Naive B cell (primary cell): ENCODE measurements at places on chromosomes 16 and 17.
A peak's percentile ranks its signal among the peaks of the same experiment; 100 is the strongest.

DNA sequence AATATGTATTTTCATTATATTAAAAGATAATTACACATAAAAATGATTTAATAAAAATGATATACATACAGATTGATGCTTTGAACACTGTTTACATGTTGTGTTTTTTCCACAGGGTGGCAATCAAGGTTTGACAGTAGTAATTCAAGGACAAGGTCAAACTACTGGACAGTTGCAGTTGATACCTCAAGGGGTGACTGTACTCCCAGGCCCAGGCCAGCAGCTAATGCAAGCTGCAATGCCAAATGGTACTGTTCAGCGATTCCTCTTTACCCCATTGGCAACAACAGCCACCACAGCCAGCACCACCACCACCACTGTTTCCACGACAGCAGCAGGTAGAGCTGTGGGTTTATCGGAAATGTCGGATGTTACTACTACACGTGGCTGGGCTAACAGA lies 52.2 kb downstream of the C17orf58 start:
- DNase-seq, result no peak

DNA sequence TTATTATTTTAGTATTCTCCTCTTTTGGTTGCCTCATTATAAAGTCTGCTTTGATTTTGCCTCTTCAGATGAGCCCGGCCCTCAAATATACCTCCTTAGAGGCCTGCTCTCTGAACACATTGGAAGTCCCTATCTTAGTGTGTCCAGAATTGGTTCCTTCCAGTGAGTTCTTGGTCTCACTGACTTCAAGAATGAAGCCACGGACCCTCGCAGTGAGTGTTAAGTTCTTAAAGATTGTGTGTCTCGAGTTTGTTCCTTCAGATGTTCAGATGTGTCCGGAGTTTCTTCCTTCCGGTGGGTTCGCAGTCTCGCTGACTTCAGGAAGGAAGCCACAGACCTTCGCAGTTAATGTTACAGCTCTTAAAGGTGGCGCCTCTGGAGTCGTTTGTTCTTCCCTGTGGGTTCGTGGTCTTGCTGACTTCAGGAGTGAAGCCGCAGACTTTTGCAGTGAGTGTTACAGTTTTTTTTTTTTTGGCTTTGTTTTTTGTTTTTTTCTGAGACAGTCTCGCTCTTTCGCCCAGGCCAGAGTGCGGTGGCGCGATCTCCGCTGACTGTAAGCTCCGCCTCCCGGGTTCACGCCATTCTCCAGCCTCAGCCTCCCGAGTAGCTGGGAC lies 45.8 kb upstream of the NOS2 start:
- DNase-seq, result no peak

DNA sequence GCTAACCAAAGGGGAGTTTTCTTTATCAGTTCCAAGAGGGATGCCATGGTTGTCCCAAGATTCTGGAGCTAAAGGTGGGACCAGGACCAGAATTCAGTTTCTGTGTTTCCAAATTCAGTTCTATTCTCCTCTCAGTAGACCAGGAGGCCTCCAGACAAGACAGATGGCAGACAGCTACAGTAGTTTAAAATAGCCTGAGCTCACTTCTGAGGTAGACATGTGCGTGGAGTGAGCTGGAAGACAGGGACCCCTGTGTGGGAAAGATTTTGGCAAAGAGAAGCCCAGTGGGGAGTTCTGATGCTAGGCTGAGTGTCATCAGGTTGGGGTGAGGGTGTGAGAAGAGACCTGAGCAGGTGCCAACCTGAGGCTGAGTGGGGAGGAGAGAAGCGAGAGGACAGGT lies 95.4 kb downstream of the PRKCB start:
- no peak for DNase-seq

- no peak for DNase-seq
These were observed 930.7 kb downstream of the CDH8 start for GRCh38 chr16:61105544-61105943.

- DNase-seq, result peak; percentile 88
These were observed 63.5 kb upstream of the PVALEF start for GRCh38 chr17:81101614-81102306.

- no peak for DNase-seq
These were observed 6.0 kb downstream of the DDX19B start for GRCh38 chr16:70304892-70305448.

DNA sequence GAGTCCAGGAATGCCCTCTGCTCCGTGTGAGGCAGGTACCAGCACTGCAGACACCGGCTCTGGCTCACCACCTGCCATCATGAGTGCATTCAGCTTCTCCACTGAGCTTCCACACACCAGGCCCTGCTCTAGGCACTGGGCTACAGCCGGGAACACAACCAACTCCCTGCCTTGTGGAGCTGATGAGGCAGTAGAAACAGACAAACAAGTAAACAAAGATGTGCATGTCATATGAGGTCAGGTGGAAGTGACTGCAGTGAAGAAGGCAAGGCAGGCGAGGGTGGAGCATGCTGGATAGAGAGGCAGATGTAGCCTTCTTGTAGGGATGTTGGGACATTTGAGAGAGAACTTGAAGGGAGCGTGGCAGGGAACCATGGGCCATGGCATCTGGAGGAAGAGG lies 5.0 kb downstream of the NLRC5 start:
- no peak for DNase-seq

DNA sequence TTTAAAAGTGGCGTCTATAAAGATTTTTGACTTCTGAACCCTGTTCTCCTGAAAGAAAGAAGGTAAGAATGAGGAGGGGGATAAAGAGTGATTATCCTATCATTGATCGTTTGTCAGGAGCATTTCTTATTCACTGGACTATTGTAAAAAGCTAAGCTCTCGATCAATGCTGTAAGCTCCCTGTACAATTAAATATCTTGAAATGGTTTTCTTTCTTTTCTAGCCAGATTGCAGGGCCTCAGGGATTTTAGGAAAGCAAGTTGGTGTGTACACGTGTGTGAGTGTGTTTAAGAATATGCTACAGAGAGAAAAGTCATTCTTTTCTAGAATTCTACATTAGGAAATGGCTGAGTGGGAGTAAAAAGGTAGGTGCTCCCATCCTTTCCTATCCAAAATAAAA lies 154.5 kb downstream of the AATF start:
- DNase-seq, result no peak

DNA sequence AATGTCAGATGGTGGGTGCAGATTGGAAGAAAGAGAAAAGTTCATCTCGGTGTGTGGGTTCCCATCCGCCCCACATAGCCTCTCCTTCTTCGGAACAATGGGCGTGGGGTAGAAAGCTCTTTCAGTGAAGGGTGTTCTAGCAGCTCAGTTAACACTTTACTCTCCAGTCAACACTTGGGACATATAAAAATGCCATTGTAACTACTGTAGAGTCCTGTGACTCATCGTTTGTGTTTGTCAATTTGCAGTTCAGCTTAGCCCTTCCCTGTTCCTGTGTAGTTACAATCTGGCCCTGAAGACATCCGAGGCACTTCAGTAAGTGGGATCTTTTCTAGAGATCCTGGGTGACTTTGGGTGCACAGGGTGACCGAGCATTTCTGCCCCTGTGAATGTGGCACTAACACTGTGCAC lies 11.5 kb upstream of the CLEC18C start:
- no peak for DNase-seq

- peak; percentile 49 for DNase-seq
These were observed 22.7 kb downstream of the GGA3 start for GRCh38 chr17:75238684-75239191.

- peak; percentile 97 for DNase-seq
These were observed 9.2 kb upstream of the TSPOAP1 start for GRCh38 chr17:58337600-58338453.

- no peak for DNase-seq
These were observed 13.5 kb downstream of the TMC6 start for GRCh38 chr17:78114831-78115723.

DNA sequence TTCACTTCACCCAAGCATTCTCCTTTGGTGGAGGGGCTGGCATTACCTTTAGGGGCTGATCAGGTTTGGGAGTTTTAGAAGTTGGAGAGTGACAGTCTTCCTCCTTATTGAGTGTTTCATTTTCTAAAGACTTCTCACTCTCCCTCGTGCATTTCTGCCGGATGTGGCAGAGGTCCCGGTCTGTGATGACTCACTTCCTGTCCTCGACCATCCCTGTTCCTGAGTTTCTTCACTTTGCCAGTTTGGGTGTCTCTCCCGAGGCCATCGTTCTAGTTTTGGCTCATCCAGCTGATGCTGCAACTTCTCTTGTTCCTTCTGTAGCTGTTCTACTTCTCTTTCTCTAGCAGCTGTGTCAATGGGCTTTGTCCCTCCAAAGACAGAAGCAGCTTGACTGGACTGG lies 104.3 kb downstream of the PHKB start:
- no peak for DNase-seq

GRCh38 chr17:16873174-16874035 lies 98.5 kb downstream of the TNFRSF13B start:
- DNase-seq, result peak; percentile 6

DNA sequence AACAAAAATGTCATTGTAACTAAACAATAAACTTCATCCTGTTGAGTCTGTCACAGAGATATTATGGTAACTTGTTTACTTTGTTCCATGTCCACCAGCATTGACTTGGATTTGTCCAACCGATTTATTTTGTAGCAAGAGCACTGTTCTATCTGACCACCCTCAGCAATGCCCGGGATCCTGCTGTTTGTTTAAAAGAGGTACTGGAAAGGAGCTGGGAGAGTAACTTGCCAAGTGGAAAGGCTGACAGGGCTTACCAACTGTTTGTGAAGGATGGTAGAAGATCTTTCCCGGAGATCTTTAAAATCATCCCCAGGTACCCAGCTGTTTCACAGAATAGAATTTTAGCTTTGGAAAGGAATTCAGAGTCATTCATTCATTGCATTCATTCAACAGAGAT lies 59.1 kb upstream of the BCAR1 start:
- DNase-seq, result no peak

GRCh38 chr16:11407047-11407982 lies 62.1 kb downstream of the RMI2 start:
- DNase-seq, result peak; percentile 58

- no peak for DNase-seq
These were observed 30.4 kb upstream of the PAFAH1B1 start for GRCh38 chr17:2563061-2563460.

- no peak for DNase-seq
These were observed 1.8 kb downstream of the KIAA0513 start for GRCh38 chr16:85029408-85029784.

DNA sequence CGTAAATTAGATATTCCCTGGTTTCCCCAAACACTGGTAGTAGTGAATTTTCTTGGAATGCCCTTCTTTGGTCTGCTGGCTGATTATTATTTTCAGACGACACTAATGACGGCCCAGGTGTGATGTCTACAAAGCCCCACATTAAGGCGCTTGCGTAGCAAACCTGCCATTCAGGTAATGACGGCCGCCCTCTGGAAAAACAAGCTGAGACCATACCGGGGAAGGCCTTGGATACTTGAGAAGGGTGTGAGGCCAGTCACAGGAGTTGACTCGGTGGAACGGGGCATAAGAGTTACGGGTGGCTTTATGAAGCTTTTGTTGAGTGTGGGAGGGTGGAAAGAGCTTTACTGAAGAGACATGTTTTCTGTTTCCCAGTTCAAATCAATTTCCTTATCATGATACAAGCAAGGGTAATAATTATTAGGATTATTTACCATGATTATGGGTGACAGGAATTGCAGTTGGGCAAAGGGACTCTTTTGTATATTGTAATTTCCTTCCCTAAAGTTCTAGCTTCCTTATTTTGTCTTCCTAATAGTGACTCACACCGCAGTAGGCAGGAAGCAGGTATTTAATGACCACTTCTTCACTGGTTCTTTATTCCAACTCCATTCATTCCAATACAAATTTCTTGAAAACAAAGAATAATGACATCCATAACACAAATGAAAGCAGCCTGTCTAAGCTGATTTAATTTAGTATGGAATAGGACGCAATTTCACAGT lies 24.8 kb downstream of the KRT23 start:
- DNase-seq, result no peak

GRCh38 chr16:83849421-83849820 lies 41.6 kb downstream of the HSBP1 start:
- DNase-seq, result no peak

GRCh38 chr16:81437865-81438264 lies 6.7 kb upstream of the CMIP start:
- DNase-seq, result no peak

DNA sequence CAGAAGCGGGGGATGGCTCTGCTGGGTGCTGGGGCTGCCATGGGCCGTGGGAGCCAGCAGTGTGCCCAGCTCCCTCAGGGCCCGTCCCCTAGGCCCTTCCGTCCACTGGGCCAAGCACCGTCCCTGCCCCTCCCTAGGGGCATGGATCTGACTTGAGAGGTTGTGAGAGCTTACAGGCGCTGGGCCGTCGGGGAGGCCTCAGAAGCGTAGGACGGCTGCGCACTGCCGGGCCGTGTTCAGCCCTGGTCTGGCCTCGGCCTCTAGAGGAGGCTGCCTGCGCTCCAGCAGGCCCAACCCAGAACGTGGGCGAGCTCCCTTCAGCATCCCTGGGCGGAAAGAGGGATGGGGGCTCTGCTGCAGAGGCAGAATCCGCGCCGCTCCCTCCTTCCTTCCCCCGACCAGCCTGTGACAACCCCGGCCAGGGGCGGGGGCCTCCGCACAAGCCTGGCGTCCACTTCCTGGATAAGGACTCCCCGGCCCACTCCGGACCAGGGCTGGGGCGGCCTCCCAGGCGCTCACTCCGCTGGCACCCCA lies 685 bp upstream of the MPG start:
- no peak for DNase-seq

DNA sequence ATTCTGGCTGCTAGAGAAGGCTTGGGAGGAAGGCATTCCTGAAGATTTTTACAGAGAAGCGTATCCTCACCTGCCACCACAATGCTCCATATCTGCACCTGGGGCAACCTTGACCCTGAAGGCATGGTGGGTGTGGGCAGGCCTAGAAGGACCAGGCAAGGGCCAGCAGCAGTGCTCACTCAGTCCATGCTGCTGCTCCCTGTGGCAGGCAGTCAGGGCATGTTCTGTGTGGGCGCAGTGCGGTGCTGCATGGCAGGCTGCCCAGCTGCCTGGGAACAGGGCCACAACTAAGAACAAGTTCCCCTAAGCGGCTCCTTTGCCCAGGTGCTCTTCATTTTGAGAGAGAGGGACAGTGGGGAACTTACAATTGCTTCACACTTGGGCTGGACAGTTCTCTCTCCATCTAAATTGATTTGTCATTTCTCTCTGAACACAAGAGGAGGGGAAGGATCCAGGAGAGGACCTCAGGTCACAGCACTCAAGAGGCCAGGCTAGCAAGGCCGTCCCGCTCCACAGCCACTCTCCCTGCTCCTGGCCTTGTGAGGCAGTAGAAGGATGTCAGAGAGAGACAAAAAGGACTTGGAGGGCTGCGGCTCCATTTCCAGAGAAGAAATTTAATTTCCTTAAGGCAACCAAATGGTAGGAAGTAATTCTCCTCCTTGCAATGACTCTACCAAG lies 158.8 kb downstream of the AATF start:
- DNase-seq, result no peak
